Activated CD4-positive, alpha-beta T cell treated with anti-CD3 and anti-CD28 coated beads, Interleukin-2, amount 50 U/mL, for 24 hours (primary cell): ENCODE measurements at places on chromosomes 16 and 17.

DNA sequence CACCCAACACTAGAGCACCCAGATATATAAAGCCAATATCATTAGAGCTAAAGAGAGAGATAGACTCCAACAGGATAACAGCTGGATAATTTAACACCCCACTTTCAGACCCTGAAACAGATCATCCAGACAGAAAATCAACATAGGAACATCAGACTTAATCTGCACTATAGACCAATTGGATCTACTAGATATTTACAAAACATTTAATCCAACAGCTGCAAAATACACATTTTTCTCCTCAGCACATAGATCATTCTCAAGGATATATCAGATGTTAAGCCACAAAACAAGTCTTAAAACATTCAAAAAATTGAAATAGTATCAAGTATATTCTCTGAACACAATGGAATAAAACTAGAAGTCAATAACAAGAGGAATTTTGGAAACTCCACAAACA lies 4.1 kb upstream of the CCL13 start:
- no peak for DNase-seq

DNA sequence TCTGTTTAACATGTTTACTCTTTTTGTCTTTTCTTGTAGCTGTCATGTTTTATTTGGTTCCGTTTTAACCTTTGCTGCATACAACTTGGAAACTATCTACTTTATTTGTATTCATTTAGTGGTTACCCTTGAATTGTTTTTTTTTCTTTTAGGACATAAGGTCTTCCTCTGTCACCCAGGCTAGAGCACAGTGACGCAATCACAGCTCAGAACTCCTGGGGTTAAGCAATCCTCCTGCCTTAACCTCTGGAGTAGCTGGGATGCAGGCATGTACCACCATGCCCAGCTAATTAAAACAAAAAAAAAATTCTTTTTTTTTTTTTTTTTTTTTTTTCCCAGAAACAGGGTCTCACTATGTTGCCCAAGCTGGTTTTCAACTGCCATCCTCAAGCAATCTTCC lies 29.8 kb upstream of the USP43 start:
- DNase-seq, result no peak

DNA sequence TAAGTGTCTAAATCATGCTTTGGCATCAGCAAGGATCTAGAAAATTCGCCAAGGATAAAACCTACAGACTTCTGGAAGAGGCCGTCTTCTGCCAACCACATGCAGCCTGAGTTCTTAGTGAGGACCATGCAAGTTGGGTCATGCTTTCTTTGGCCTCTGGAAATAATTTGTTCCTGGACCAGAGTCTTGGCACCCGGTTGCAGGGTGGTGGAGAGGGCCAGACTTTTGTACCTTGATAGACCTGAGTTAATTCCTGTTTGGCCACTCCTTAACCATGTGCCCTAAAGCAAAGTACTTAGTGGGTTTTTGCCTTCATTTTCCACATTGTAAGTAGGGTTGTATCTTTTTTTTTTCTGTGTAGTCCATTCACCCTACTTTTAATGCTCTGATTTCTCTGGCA lies 283.4 kb upstream of the IRX5 start:
- no peak for DNase-seq

GRCh38 chr17:38654411-38655398 lies 20.1 kb downstream of the EPOP start:
- DNase-seq, result no peak
